Effector memory CD4-positive, alpha-beta T cell (primary cell): ENCODE measurements at places on chromosomes 7 and 10.

DNA sequence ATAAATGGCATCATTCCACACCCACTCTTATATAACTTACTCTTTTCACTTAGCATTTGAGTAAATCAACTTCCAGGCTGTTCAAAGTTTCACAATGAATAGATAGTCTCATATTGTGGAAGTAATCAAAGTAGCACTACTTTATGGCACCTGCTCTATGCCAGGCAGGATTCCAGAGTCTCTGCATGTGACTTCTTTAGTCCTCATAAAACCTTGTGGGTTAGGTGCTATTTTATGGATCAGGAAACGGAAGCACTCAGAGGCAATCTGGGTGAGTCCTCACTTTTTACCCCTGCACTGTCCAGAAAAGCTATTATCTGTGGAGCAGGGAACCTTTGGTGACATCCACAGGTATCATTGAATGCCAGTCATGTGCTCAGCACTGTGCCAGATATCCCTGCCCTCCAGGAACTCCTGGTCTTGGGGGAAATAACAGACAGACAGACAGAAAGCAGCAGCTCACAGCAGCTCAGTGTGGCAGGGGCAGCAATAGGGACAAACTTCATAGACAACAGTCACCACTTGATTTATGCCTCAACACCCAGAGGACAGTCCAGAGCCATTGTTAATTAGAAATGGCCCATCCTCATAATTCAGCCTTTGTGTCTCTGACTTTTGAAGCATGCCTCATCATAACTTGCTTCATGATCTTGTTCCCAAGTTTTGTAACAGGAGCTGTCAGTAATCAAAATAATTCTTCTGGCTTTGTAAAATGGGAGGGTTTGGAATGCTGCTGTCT lies 160.6 kb downstream of the SEC23IP start:
- no peak for DNase-seq

DNA sequence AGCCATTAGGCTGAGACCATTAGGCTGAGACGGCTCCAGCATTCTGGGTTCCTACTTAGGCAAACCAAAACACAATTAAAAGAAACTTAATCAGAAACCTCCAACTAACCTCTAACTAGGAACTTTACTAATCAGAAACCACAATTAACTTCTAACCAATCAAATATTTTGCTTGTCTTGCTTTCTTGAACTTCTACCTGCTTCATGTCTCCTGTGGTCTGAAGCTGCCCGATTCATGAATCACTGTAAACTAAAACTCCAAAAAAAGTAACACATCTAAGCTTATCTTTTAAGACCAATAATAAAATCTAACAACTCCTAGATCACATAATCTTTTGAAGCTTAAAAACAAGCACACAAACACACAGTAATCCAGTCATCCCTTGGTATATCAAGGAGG lies 76.1 kb downstream of the PDSS1 start:
- no peak for DNase-seq

DNA sequence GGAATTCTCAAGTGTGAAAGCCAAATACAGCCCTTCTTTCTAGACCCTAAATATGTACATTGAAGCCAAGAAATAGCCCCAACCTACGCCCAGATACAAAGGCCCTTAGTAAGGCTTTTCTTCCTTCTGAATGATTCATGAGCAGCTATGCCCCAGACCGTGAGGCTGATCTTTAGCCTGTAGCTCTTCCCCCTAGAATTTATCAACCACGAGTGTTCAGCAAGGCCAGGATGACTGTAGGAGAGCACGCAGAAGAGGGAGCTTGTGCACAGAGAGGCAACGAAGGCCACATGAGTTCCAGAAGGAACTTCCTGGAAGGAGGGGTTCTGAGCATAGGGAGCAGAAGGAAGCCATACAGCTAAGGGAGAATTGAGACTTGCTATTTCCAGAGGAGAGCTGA lies 53.0 kb upstream of the HABP2 start:
- DNase-seq = no peak

DNA sequence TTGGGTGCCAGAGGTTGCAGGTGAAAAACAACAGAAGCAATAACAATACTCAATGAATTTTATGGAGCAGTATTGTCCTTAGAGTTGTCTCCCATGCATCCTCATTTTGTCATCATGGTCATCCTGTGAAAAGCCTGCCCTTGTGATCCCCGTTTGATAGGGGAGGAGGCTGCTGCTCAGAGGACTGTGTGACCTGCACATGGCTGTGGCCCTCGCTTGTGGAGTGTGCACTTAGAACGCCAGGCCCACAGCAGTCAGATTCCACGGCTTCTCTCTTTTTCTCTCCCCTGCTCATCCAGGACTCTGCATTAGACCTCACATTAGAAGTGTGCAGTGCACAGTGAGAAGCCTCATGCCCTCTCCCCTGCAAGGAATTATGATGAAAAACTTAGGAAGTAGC lies 491.1 kb upstream of the KLF6 start:
- DNase-seq = no peak

GRCh38 chr10:129135624-129136023 lies 331.4 kb upstream of the MGMT start:
- DNase-seq = no peak

- DNase-seq = no peak
Measured at GRCh38 chr7:48347230-48347825, 176.1 kb downstream of the ABCA13 start.

DNA sequence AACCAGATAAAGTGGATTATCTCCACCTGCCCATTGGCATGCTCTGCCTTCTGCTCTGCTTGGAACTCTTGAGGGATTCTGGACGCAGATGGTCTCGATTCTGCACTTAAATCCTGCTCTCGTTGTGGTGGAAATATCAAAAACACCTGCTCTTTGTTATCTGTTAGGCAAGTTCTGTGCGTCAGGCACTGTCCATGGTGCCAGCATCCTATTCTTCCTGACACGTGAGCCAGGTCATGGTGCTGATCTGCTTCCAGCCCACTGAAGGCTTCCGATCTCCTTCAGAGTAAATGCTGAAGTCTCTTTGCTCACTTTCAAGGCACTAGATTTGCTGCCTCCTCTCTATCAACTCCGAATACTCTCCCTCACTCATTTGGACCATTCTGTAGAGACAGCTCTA lies 505.6 kb downstream of the HTR7 start:
- no peak for DNase-seq

DNA sequence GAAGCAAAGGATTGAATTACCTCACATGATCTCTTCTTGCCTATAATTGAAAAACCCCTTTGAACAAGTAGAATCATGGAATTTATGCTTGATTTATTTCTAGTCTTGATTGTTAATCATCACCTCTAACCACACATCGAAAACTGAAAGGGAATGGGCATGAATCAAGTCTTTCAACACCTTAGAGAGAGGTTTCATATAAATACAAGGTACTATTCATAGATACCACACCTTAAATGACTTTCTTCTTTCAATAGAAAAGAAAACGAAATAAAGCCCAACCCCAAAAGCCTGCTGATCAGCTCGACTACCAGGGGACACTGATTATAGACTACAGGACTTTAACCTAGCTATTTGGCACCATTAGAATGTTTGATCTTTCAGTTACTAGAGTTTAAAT lies 128.6 kb upstream of the PTPRZ1 start:
- no peak for DNase-seq

DNA sequence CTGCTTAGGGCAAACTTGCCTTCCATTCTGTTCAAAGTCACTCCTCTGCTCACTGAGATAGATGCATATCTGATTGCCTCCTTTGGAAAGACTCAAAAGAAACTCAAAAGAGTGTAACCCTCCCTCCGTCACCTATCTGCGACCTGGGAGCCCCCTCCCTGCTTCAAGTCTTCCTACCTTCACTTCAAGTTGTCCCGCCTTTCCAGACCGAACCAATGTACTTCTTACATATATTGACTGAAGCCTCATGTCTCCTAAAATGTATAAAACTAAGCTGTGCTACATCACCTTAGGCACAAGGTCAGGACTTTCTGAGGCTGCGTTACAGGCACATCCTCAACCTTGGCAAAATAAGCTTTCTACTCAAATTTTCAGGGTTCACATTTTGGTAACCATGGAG lies 77.4 kb upstream of the C1GALT1 start:
- DNase-seq = no peak

DNA sequence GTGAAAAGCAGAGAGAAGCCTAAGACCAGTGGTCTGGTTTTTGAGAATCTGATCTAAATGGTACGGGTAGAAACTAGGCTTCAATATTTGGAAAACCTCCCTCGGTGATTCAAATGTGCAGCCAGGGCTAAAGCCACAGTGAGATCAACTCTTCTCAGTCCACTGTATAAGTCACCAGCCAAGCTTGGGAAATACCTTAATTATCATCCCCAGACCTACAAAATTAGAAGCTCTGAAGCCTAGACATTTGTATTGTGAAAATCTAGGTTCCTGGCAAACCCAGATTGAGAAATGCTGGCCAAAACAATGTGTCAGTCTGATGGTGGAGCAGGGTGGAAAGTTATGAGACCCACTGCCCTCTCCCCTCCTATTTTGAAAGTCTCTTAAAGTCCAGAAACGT lies 131.7 kb downstream of the DGKI start:
- no peak for DNase-seq

- no peak for DNase-seq
Measured at GRCh38 chr7:94567396-94567795, 57.8 kb downstream of the CASD1 start.

GRCh38 chr7:73856941-73857340 lies 4.0 kb upstream of the TMEM270 start:
- no peak for DNase-seq

DNA sequence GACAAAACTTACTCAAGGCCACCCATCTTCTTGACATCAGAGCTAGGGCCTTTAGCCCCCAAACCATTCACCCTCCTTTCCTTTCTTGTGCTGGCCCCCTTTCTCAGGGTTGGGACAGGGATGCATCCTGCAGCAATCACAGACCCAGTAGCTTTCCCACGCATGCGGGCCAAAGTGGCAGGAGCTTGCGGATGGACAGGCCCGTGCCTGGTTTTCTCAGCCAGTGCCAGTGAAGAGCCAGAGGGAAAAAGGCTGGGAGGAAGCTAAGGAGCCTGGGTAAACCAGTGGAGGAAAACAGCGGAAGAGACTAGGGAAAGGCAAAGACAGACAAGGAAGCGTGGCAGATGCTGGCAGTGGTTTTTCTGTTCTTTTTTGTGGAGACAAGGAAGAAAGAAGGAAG lies 5.1 kb upstream of the BLNK start:
- DNase-seq = no peak

- no peak for DNase-seq
Measured at GRCh38 chr7:130222-130572, 62.2 kb upstream of the FAM20C start.

- no peak for DNase-seq
Measured at GRCh38 chr10:89175816-89176215, 31.3 kb downstream of the CH25H start.

DNA sequence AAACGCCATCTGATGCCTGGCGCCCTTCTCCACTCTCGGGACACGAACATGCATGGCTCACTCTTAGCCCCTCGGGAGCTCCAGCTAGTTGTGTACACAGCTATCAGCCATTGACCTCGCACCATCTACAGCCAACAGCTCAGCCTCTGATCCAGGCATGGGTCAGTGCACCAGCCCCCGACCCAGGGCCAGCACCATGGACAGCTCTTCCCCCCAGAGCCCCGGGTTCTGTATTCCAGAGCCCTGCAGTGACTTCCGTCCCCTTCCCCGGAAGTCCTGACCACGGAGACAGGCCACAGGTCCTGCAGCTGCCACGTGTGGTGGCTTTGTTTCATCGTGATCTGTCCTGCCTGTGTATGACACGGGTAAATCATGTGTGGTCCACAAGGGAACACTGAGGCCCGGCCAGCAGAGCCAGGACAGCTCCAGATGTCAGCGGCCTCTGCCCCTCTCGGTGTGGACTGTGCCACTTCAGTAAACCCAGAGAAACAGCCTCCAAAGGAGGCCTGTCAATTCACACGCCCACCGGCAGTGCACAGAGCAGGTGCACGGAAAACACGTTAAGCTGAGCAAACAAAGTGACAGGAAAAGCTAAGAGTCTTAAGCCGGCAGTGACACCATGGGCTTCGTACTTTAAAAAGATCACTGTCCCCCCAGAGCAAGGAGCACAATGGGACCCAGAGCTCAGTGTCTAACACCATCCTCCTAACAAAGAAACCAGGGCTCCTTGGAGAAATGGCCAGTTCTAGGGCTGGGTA lies 13.0 kb downstream of the STK32C start:
- DNase-seq = no peak

- no peak for DNase-seq
Measured at GRCh38 chr7:140534743-140535142, 55.4 kb upstream of the MKRN1 start.

DNA sequence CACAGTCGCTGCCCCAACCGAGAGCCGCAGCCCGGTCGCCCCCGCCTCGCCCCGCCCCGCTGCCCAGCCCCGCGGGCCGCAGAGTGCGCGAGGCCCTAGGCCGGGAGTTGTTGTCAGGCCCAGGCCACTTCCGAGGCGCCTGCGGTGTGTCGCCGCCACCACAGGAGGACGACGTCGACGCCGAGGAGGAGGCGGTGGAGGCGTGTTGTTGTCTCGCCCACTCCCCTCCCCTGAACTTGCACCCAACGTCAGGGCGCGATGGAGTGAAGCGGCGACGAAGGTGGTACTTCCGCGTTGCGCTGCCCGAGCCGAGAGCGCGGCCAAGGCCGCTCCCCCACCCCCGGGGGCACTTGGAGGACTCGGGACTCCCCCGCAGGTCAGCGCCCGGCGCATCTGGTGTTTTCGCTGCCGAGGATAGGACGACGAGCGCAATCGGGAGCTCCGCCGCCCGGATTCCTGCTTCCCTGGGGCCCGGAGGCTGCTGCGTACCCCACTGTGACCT lies at the start of gene CDK13:
CDK13 (plus strand) TSS at position 286 of the 502 bp plus-strand sequence. CDS start 386 bp downstream, outside the sequence.
- peak; percentile 90 for DNase-seq

DNA sequence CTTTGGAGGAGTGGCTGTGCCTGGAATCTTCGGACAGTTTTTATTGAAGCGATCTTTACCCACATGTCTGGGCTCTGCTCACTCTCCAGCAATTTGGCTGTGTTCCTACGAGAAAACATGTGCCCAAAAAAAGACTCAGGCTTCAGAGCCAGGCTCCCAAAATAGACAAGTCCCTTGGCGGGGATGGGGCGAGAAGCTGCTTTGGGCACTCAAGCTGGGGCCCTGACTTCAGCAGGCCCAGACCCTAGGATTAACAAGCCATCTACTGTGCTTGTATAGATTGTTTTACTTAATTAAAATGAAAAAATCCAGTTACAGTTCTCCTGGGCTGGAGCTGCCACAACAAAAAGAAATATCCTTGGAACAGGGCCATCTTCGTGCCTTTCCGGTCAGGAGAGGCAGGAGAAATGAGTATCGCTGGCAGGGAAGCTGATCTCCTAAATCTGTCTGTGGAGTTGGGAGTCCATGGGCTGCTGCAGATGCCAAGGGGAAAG lies 51.4 kb upstream of the PDCD4 start:
- no peak for DNase-seq

- no peak for DNase-seq
Measured at GRCh38 chr10:133442967-133443924, 10.5 kb upstream of the SCART1 start.

GRCh38 chr7:15561835-15562234 lies at the start of gene AGMO:
Gene AGMO (minus strand): TSS chr7:15562015.
- no peak for DNase-seq

- no peak for DNase-seq
Measured at GRCh38 chr10:3814838-3815220, 29.8 kb upstream of the KLF6 start.

DNA sequence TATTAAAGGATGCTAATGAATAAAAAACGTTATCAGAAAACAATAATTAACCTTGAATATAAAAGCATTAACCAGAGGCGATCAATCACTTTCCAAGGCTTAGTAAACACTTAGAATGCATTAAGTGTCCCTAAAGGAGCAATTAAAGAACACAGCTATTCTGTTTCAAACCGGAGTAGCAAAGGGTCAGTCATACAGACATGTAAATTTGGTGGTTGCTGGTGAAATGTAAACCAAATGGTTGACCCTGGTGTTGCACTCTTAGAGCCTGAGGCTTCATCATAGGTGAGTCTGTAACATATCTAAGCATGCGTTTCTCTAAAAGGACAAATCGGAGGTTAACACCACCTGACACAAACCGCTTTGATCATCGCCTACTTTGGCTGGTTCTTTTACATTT lies 1280.1 kb downstream of the TYW1 start:
- no peak for DNase-seq
